Erythroblast (primary cell): ENCODE measurements at places on chromosomes 5 and 9.
A peak's percentile ranks its signal among the peaks of the same experiment; 100 is the strongest.

- peak; percentile 59 for DNase-seq
Measured at GRCh38 chr5:151924564-151925301, at the start of gene GLRA1. GLRA1 (minus strand) TSS chr5:151924851; CDS start chr5:151924549, 302 bp downstream.

GRCh38 chr9:116605060-116605459 is 82.0 kb upstream of the TRIM32 start:
- no peak for DNase-seq

DNA sequence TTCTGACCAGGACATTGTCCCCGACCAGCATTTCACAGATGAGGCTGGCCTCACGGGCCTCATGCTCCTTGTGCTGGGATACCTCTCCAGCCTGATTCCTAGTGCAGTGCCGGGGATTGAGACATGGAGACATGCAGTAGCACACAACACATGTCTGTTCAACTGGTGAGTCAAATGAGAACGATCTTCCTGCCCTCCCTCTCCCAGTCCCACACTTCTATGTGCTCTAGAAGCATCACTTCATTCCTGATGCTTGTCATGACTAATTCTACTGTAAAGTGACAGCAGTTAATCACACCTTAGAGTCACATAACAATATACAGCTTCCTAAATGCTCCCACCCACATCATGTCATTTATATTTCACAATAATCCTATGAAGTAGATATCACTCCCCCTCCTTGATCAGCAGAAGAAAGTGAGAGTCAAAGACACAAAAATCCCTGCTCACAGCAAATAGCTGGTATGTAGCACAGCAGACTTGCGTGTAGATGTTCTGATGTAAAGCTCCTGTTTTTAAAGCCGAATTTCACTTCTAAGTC is 101.8 kb downstream of the CCDC192 start:
- DNase-seq = no peak

DNA sequence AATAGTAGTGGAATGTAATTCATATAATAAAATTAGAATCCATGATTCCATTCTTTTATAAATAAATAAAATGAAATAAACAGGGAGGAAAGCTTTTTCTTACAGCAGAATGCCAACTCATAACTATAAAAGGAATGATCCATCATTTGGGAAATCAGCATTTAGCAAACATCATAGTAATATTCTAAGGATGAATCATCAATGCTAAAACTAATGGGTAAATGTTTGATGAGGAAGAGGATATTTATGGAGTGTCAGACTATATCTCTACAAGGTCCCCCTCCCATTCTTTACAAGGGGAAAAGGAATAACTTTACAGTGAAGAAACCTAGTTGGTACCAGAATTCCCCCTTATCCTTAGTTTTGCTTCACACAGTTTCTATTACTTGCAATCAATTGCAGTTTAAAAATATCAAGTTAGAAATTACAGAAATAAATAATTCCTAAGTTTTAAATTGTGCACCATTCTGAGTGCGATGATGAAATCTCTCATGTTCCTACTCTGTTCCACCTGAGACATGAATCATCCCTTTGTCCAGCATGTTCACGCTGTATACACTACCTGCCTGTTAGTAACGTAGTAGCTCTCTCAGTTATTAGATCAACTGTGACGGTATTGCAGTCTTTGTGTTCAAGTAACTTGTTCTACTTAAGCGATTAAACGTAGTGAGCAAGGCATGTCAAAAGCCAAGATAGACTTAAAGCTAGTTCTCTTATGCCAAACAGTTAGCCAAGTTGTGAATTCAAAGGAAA is 14.2 kb upstream of the JAKMIP2 start:
- no peak for DNase-seq

GRCh38 chr5:51632027-51632426 is 248.8 kb downstream of the ISL1 start:
- no peak for DNase-seq

GRCh38 chr9:112097712-112098688 is 77.1 kb downstream of the SUSD1 start:
- peak; percentile 87 for DNase-seq

- DNase-seq = no peak
Measured at GRCh38 chr5:41067714-41068568, 3.2 kb downstream of the MROH2B start.

GRCh38 chr5:79859588-79859987 is 131.5 kb downstream of the MTX3 start:
- DNase-seq = no peak

- no peak for DNase-seq
Measured at GRCh38 chr9:77449240-77450084, 198.7 kb downstream of the GNA14 start.

- DNase-seq = no peak
Measured at GRCh38 chr5:145967296-145967695, 30.9 kb downstream of the SH3RF2 start.

- DNase-seq = no peak
Measured at GRCh38 chr5:111748304-111748763, 8.7 kb downstream of the NREP start.

GRCh38 chr5:33816791-33817190 is 75.0 kb downstream of the ADAMTS12 start:
- DNase-seq = no peak
